Stimulated activated CD4-positive, alpha-beta T cell treated with anti-CD3 and anti-CD28 coated beads, Interleukin-4, amount 100 ng/mL, for 24 hours (primary cell): ENCODE measurements at places on chromosomes 11 and 22.

DNA sequence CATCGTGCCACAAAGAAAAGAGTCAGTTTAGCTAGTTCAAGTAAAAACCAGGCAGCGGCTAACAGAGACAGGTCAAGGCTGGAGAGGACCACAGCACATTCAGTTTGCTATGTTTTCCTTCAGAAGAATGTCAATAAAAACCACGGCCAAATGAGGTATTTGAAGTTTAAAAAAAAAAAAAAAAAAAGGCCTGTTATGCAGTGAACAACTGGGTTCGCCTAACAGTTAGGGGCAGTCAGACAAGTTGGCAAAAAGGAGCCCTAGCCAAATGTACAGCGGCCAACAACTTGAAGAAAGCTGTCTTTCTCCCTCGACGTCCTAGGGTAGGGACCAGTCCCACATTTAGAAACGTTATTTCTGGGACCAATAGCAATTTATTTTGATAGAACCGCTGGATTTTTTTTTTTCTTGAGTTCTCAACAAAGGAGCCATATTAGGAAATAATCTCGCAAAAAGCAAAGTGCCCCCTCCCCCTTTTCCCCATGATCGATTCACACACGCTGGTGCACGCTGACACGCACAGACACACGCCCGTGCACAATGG lies 237.8 kb downstream of the TTC28 start:
- no peak for DNase-seq

- DNase-seq = no peak
Observed at GRCh38 chr11:66002648-66003225, 434 bp downstream of the BANF1 start.

GRCh38 chr11:44955015-44955738 lies 4.5 kb upstream of the TP53I11 start:
- DNase-seq = no peak

DNA sequence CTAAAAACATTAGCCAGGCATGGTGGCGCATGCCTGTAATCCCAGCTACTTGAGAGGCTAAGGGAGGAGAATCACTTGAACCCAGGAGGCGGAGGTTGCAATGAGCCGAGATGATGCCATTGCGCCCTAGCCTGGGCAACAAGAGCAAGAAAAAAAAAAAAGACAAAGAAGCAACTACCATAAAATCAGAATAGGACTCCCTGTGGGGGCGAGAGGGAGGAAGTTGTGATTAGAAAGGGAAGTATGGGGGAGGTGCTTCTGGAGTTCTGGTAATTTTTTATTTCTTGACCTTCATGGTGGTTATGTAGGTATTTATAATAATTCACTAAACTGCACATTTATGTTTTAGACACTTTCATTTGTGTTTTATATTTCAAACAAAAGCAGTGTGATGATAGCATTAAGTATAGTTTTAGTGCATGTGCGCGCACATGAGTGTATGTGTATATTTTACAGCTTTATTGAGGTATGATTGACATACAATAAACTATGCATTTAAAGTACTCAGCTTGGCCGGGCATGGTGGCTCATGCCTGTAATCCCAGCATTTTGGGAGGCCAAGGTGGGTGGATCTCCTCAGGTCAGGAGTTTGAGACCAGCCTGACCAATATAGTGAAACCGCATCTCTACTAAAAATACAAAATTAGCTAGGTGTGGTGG lies 43.5 kb downstream of the SIK2 start:
- DNase-seq = no peak

DNA sequence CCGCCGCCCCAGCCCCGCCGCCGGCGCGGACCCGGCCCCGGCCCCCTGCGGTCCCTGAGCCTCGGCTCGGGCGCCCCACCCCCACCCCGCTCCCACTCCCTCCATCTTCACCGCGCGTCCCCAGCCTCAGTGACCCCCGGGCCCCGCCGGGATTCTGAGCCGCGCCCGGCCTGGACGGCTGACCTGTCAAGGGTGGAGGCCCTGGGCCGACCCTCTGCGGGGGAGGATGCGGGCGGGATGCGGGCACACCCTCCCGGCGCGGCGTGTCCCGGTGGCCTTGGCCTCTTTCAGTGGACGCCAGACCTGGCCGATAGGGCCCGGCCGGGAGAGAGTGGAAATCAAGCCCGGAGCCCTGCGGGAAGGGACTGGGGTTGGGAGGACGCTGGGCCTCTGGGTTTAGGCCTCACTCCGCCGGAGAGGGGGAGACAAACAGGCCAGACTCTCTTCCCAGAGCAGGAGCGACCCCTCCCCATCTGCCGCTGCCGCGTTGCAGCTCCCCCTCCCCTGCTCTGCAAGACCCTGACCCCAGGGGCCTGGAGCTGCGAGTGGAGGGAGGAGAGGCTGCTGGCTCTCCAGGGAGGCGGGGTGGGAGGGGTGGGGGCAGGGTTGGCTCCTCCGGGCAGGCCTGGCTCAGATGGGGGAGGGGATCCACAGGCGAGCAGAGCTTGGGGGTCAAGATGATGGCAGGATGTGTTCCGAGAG lies 525 bp downstream of the MAPK8IP2 start:
- DNase-seq = no peak

GRCh38 chr11:57368106-57368844 lies 12.7 kb downstream of the PRG3 start:
- DNase-seq = no peak

DNA sequence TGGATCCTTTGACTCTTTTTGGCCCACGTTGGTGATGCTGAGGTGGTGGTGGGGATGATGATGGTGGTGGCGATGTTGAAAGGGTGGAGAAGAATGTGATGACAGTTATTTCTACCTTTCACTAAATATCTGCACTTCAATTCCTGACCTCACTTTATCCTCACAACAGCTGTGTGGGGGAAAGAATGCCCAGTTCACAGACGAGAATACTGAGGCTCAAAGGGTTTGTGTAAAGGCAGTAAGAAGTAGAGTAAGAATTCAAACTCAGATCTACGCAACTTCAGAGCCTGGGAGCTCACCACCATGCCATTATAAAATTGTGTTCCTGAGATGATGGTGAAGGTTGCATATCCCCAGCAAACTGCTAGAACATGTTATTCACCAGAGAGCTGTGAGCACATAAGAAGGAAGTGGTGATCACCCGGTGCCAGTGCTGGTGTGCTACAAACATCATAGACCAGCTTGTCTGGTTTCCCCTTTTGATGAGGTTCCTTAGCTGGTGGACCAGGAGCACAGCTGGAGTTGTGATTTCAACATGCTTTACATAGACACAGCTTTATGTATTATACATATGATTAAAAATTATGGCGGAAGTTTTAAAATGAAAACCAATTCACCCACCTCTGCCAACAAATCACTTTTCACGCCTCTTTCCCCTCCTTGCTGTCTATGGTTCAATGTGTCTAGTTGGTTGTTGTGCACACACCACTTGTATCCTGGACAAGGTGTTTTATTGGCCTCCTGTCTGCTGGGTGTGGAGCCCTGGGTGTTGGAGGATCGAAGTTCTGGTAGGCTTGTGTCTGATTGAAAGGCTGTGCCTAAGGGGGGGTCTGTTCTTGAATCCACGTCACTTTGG lies 6.2 kb downstream of the ST14 start:
- DNase-seq = no peak

GRCh38 chr11:326592-326841 lies 5.9 kb upstream of the IFITM3 start:
- DNase-seq = no peak
